ENCODE measurements at places on chromosomes 12 and 14.

DNA sequence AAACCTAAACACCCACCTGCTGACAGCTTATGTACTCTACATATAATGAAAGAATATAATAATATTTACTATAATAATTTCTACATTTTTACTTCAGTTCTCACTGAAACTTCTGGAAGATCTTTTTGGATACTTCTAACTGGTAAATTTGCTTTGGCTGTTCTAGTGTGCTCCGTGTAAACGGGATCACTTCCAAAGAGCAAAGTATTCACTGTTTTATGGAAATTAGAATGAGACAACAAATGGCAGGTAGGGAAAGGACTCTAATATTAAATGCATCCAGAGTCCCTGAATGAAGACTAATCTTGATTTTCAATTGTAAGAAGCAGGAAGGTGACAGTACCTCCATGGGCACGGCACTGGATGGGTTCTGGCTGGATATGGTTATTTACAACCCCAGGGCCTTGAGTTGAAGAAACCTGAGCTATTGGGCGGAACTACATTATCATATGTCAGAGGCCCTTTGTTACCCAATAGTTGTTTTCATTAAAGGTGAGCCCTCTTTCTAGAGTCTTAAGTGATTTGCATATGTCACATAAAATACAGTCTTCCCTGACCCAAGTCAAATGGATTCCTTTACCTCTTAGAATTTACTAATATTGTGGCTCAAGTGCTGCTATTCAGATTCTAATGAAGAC, 10.7 kb downstream of the ERP29 start:
- no peak for DNase-seq

GRCh38 chr14:105647784-105648608, 121.6 kb downstream of the TMEM121 start:
- DNase-seq, result no peak

DNA sequence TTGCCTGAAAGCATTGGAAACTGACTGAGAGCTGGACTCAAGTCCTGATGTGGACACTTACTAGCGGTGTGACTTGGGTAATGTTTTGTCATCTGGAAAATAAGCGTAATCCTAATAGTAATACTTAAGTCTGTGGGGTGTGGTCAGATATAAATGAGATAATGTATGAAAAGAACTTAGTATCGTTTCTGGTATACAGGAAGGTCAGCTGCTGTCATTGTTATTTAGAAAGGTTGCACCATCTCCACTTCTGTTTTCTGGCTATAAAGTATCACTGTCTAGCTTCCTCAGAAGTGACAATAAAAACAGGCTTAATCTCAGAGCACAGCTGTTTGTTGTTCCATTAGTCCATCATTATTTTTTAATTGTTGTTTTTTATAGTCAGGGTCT, 34.1 kb upstream of the TUBA1C start:
- no peak for DNase-seq

DNA sequence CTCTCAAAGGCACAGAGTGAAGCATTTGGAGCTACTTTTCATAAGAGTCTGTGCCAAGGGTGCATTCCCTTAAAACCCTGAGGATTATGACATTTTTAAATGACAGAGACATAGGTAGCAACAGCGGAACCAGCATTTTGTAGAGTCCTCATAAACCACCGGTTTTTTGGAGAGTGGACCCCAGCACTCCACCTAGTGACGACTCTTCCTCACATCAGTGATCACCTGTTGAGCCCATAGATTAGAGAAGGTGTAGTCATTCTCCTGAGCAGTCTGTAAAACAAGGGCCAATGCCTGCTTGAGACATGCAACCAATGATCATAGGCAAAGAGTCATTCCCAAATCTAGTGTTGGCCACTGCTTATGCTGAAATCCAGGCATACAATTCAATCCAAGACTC, 399.1 kb downstream of the GXYLT1 start:
- no peak for DNase-seq

DNA sequence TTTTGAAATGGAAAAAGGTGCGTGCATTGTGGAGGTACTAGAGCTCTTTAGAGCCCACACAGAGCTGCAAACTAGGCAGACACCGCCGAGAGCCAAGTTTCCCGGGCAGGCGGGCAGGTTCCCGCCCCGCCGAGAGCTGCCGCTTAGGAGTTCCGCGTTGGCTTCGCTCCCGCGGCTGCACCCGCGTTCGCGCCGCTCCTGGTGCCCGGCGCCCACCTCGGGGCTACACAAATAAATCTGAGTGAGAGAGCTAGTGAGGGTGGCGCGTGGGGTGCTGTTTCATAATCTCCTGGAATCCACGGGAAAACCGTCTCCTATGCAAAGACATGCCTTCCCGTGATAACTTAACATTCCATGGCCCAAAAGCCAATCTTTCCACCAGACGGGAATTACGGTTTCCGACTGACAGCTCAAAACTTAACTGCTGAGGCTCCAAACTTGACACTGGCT, 645 bp downstream of the KITLG start:
- DNase-seq, result no peak

GRCh38 chr12:32471591-32472001, 72.2 kb downstream of the FGD4 start:
- DNase-seq, result no peak

DNA sequence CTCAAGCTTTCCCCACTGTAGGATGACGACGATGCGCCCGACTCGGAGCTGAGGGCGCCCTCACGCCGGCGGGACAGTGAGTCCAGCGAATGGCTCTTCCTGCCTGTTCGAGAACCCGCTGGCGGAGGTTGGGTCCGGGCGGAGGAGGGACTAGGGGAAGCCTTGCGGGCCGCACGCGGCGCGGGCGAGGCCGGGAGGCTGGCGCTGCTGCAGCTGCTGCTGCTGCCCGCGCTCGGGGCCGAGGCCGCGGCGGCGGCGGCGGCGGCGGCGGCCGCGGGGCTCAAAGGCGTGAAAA, 1.9 kb downstream of the CCDC177 start:
- DNase-seq, result no peak

DNA sequence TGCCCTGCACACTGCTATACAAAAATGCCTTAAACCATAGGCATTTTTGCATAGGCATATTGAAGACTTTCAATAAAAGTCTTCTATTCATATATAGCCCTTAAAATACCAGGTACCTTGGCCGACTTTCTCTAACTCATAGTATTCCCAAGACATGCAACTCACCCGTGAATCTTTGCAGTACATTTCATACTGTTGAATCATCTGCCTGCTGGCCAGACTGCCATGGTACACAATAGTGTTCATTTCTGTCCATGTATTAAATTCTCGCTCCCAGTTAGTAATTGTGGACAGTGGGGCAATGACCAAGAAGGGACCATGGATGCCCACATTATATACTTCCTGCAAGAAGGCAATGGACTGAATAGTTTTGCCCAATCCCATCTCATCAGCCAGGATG, 24.3 kb upstream of the SUPT16H start:
- DNase-seq, result no peak

Data from NCI-H2171 treated with DMSO at 0.1 percent for 48 hours (cell line).